Naive thymus-derived CD8-positive, alpha-beta T cell (primary cell): ENCODE measurements at places on chromosomes 7 and 10. TPM values are rescaled to one million over a fixed set of nuclear protein-coding genes. Genes with fewer than 3 reads are reported as not detected.

- no peak for DNase-seq
These were observed 847 bp downstream of the GARS1 start for GRCh38 chr7:30595436-30596013.

- DNase-seq: no peak
These were observed 20.6 kb downstream of the RGR start for GRCh38 chr10:84265418-84265817.

DNA sequence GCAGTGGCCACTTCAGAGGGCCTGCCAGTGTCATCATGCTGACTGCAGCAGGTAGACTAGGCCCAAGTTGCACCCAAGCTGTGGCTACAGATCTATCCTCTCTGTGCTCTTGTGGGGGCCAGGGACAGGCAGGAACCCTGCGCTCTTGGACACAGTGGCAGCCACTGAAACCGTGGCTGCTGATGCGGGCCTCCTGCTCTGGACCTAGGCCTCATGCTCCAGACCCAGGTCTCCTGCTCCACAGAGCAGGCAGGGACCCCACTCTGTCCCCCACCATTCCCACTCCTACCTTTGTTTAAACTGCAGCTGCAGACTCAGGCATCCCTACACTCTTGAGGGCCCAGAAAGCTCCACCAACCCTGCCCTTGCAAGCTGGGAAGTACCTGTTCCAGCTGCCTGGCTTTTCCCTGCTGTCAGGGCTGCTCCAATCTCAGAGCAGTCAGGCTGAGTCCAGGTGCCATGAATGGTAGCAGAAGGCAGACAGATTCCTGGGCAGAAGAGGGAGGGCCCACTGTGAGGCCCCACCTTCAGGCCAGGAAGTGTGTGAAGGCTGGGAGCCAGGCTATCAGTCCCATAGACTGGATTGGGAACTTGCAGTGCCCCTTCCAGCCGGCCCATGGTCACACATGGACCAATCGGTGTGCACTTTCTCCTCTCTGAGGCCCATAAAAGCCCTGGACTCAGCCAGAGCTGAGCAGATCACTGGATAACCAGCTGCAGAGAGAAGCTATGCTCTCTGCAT lies 634.0 kb upstream of the SEMA3D start:
- no peak for DNase-seq

GRCh38 chr7:112143582-112143981 lies 62.6 kb downstream of the DOCK4 start:
- DNase-seq: no peak

- no peak for DNase-seq
These were observed 41.9 kb upstream of the SMARCD3 start for GRCh38 chr7:151290355-151290760.

DNA sequence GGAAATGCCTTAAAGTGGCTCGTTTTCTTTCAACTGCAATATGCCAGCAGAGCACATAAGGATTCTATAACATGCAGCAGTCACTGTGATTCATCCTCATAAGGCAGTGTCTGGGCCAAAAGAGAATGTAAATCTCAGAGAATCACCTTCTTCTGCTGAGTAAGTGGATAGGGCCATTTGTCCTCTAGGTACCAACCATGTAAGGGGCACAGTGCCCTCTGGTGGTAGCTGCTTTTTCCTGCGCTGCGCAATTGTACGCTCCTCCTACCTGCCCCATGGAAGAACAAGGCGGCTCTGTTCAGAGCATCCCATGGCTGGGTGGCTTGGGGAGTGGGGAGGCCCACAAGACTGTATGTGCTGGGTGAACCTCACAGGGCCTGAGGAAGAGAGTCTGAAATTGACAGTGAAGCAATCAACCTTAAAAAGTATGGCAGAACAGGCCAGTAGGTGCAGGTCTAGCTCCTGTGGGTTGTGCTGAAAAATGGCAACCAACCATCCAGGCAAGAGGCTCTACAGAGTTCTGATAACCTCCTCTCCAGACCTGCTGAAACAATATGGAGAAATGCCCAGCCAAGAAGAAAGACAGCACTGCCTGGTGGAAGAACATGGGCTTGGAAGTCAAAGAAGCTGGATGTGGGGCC lies 78.6 kb upstream of the C10orf90 start:
- DNase-seq: no peak

DNA sequence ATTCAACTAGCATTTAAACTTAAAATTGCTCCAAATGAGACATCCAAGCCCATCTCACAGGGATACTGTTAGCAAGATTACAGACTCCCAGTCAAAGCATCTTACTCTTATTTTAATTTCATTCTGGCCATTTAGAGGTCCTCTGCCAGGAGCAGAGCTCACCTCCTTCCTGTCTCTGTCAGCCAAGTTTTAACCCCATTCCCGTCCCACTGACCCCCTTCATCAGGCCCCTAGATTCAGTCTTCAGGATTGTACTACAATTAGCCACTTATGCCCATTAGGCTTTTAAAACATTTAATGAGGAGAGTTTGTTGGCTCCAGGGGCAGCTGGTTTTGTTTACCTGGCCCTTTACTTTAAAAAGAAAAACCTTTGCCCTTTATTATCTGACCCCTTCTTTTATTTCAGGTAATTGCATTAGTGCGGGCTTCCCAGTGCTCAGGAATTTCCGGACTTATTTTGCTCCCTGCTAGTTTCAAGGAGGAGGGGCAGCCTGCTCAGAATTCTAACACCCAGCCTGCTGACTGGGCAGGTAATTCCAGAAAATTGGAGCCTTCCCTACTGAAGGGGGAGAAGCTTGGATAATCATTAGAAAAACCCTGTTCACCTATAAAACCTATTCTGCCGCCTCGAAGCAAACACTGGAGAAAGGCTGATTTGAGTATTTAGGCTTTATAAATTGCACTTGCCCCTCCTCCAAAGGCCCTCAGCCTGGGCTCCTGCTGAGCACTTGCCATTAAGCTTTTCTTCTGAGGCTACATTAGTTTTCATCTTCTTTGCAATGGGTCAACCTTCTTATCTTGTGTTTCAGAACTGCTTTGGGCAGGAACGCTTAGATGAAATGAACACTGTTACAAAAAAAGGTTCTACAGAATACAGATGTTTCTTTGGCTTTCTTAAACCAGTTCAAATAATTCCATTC lies 200.5 kb upstream of the HPS1 start:
- no peak for DNase-seq

DNA sequence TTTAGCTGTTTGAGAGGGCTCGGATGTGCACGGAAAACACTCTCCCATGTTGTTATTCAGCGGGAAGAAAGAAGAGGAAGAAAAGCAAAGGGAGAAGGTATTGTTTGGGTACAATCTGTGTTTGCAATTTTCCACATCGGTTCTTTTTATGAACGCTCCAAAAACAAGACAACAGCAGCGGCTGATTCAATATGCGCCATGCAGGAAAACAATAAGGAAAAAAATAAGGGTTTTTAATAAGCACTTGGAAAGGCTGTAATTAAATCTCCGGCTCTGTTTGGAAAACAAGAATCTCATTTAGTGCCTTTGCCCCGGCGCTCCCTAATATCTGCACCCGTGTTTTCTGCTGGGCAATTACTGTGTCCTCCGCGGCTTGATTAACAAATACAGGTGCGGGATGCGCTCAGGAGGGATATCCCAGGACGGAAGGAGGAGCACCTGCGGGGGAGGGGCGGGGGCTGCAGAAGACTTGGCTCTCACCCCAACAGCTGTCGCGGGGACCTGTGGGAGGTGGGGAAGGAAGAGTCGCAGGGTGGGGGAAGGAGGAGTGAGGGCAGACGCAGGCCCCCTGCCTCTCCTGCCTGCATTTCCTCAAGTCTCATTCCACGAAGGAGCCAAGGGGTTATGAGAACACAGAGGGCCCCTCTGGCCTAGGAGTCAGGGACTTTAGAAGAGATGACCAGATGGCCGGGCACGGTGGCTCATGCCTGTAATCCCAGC lies 181.5 kb upstream of the PODXL start:
- no peak for DNase-seq

DNA sequence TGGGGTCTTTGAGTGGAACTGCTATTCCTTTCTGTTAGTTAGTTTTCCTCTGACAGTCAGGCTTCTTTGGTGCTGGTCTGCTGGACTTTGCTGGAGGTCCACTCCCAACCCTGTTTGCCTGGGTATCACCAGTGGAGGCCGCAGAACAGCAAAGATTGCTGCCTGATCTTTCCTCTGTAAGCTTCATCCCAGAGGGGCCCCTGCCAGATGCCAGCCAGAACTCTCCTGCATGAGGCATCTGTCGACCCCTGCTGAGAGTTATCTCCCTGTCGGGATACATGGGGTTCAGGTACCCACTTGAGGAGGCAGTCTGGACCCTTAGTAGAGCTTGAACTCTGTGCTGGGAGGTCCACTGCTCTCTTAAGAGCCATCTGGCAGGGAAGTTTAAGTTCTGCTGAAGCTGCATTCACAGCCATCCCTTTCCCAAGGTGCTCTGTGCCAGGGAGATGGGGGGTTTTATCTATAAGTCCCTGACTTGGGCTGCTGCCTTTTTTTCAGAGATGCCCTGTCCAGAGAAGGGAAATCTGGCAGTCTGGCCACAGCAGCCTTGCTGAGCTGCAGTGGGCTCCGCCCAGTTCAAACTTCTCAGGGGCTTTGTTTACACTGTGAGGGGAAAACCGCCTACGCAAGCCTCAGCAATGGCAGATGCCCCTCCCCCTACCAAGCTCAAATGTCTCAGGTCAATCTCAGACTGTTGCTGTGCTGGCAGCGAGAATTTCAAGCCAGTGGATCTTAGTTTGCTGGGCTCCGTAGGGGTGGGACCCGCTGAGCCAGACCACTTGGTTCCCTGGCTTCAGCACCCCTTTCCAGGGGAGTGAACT lies 89.7 kb upstream of the CDK6 start:
- no peak for DNase-seq

- no peak for DNase-seq
These were observed 80.0 kb upstream of the PRKAR2B start for GRCh38 chr7:106964466-106964865.

- no peak for DNase-seq
These were observed 36.9 kb downstream of the ZPBP start for GRCh38 chr7:50056131-50056530.

DNA sequence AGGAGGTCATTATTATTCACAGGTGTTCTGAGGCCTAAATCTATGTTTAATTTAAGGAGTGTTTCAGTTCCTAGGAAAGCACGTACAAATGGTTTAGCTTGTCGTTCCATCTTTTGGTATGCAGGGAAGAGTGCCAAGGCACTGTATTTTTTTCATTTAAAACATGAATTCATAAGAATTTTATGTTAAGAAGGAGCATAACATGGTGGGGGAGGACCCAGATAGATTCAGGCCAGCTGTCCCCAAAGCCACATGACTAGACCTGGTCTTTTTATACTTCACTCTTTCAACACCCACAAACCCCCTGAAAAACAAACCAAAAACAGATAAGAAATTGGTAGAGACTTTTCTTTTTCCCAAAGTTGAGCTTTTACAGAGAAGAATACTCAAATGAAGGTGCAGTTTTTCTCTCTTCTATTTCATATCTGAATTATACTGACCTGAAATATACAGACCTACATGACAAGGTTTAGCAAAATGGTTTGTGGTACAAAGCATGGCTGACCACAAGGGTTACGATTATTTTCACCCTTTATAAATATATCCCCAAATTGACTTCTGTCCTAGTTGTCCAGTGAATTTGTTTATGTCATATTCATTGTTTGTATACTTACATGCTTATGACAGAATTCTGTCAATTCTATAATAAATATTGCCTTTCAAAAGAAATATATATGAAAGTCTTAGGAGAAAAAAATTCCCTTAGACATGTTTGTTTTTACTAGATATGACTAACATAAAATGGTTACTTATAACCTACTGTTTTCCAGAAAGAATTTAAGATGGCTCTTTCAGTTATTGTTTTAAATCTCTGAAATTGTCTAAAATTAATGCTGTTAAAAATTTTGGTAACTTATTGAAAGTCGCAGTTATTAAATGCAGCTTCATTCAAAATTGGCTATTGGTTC lies 71.3 kb downstream of the AP3M1 start:
- DNase-seq: no peak

GRCh38 chr10:47237316-47238260 lies 62.4 kb upstream of the GDF10 start:
- no peak for DNase-seq

GRCh38 chr7:106270122-106270977 lies 14.4 kb downstream of the NAMPT start:
- DNase-seq: no peak

DNA sequence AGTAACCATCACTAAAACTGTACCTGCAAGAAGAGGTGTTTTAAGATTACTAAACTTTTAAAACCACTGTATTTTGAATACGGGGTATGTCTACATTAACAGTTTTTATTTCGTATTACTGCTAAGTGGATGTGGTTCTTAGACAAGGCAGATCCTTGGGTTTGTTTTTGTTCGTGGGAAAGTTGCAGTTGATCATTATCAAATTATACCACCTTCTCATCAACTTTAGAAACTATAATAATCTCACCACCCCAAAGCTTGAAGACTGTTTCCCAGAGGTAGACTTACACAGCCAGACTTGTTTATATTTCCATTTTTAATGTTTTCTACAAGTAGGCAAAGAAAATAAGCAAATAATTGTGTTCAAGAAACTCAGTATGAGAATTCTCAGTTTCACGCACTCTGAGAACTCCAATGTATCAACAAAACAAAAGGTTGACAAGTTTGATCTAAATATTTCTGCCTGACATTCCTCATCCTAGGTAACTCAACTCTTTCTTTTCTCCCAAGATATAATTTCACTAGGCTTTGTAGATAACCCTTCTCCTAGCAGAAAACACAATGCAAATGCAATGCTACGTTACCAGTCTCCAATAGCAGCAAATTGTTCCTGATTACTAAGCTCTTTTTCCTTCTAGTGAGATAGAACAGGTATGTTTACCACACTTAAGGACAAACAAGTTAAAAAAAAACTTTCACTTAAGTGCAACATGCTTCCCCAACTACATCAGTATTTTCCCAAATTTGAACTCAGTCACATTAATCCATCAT lies 36.0 kb downstream of the IGF2BP3 start:
- no peak for DNase-seq

DNA sequence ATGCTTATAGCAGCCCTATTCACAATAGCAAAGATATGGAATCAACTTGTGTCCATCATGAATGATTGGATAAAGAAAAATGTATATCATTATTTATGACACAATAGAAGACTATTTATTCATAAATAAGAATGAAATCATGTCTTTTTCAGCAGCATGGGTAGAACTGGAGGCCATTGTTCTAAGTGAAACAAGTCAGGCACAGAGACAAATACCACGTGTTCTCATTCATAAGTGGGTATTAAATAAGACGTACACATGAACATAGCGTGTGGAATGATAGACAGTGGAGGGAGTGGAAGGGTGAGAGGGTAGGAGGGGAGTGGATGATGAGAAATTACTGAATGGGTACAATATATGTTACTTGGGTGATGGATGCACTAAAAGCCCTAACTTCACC lies 762.4 kb downstream of the REEP3 start:
- DNase-seq: no peak

The ADCK2 gene
- 28.5 TPM for polyA plus RNA-seq

The CCDC3 gene
- not detected for polyA plus RNA-seq

The SEMA3C gene
- not detected for polyA plus RNA-seq

The KCNMA1 gene
- polyA plus RNA-seq: not detected

The STOX1 gene
- polyA plus RNA-seq: 1.1 TPM

The NFKB2 gene
- polyA plus RNA-seq: 9.1 TPM

The SLC39A12 gene
- polyA plus RNA-seq: not detected

The NRCAM gene
- 13.7 TPM for polyA plus RNA-seq
